ENCODE measurements at places on chromosomes 11 and 22. TPM values are rescaled to one million over a fixed set of nuclear protein-coding genes. Genes with fewer than 3 reads are reported as not detected.

The IL18 gene
- 0.82 TPM for total RNA-seq

The KLHDC7B gene
- total RNA-seq: not detected

The ALDH3B1 gene
- 0.41 TPM for total RNA-seq

The UBE2L3 gene
- total RNA-seq: 27.3 TPM

The KRTAP5-7 gene
- total RNA-seq: under 0.01 TPM

The KIAA0930 gene
- 52.6 TPM for total RNA-seq

The CADM1 gene
- 195 TPM for total RNA-seq

The PGR gene
- total RNA-seq: under 0.01 TPM

The DKK3 gene
- total RNA-seq: 225 TPM

The F2 gene
- total RNA-seq: not detected

The SULT4A1 gene
- 47.7 TPM for total RNA-seq

The GP1BB gene
- total RNA-seq: 24.1 TPM

The PTGDR2 gene
- 1.6 TPM for total RNA-seq

The IFITM10 gene
- 0.41 TPM for total RNA-seq

The TMPRSS6 gene
- not detected for total RNA-seq

The SOX10 gene
- 1.6 TPM for total RNA-seq

The NFRKB gene
- total RNA-seq: 17.5 TPM

The BTG4 gene
- total RNA-seq: not detected
